H4 (cell line): ENCODE measurements at places on chromosomes 16 and 17. TPM values are rescaled to one million over a fixed set of nuclear protein-coding genes. Genes with fewer than 3 reads are reported as not detected.

The LRRC37B gene
- 1.4 and 7.9 TPM in 2 replicates for total RNA-seq

The CTF1 gene
- total RNA-seq = not detected in 2 replicates

The KCNG4 gene
- not detected in 2 replicates for total RNA-seq

The SOST gene
- 4.2 and 6.1 TPM in 2 replicates for total RNA-seq

The RNPS1 gene
- 144 and 152 TPM in 2 replicates for total RNA-seq

The IKZF3 gene
- total RNA-seq = 0.04 TPM in 1 of 2 replicates, not detected in the other

The GAST gene
- not detected in 2 replicates for total RNA-seq

The CCL4 gene
- total RNA-seq = not detected in 2 replicates

The SLC25A39 gene
- 90.3 and 108 TPM in 2 replicates for total RNA-seq

The ZPBP2 gene
- not detected in 2 replicates for total RNA-seq

The CLEC19A gene
- total RNA-seq = 0.10 and 0.68 TPM in 2 replicates

The TLCD2 gene
- 1.2 and 1.4 TPM in 2 replicates for total RNA-seq

The CCL22 gene
- total RNA-seq = not detected in 2 replicates

The SLC9A5 gene
- 0.81 and 1.4 TPM in 2 replicates for total RNA-seq

The BRIP1 gene
- total RNA-seq = 11.3 and 14.6 TPM in 2 replicates

The TSNAXIP1 gene
- total RNA-seq = 0.48 TPM in 1 of 2 replicates, not detected in the other

The ELMO3 gene
- total RNA-seq = 0.06 and 0.29 TPM in 2 replicates

The ANKRD40CL gene
- total RNA-seq = not detected in 2 replicates

The CCL5 gene
- 0.31 TPM in 1 of 2 replicates, not detected in the other for total RNA-seq

The C16orf54 gene
- total RNA-seq = 3.5 and 4.6 TPM in 2 replicates

The ASPHD1 gene
- 3.6 and 6.9 TPM in 2 replicates for total RNA-seq

The HBA1 gene
- total RNA-seq = not detected in 2 replicates

The RNF157 gene
- total RNA-seq = 6.8 and 7.8 TPM in 2 replicates
